ENCODE measurements at places on chromosomes 4 and X.

GRCh38 chrX:1933964-1934363 lies 319.1 kb downstream of the ASMT start:
- DNase-seq = no peak

DNA sequence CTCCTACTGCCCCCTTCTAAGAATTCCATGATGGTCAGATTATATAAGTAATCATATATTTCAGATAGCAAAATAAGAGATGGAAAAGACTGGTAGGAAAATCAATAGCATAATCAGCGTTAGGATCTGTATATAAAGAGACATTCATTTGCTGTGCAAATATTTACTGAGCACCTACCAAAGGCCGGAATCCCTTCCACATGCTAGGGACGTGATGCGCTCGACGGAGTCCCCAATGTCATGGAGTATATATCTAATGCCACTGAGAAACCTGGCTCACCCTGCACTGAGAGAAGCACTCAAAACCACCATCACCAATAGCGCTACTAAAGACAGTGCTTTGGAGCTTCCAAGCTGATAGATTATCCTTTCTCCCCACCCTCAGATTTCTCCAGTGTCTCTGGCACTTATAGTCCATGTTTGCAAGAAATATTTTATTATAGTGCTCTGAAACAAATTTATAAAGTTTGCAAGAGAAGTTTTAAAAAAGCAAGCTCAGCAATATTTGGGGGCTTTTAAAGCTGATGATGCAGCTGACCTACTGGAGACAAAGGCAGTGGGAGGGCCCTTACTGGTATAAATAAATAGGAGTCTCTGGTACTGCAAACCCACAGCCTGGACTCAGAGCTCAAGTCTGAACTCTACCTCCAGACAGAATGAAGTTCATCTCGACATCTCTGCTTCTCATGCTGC lies at the start of gene CXCL13:
Gene CXCL13 (plus strand): TSS at position 611 of the 693 bp plus-strand sequence. CDS start 46 bp downstream, at position 657.
- DNase-seq = no peak

GRCh38 chr4:138110815-138111214 lies 131.3 kb downstream of the SLC7A11 start:
- no peak for DNase-seq

- DNase-seq = no peak
Measured at GRCh38 chr4:53559021-53559620, 32.2 kb downstream of the LNX1 start.

GRCh38 chr4:121306931-121307330 lies 73.9 kb downstream of the QRFPR start:
- DNase-seq = no peak

Measured in stimulated activated CD4-positive, alpha-beta T cell treated with anti-CD3 and anti-CD28 coated beads, Interleukin-2, amount 100 ng/mL, for 24 hours (primary cell).